Inflammatory macrophage treated with lipopolysaccharide for 1 hour (primary cell): ENCODE measurements at places on chromosomes 16 and 17.

DNA sequence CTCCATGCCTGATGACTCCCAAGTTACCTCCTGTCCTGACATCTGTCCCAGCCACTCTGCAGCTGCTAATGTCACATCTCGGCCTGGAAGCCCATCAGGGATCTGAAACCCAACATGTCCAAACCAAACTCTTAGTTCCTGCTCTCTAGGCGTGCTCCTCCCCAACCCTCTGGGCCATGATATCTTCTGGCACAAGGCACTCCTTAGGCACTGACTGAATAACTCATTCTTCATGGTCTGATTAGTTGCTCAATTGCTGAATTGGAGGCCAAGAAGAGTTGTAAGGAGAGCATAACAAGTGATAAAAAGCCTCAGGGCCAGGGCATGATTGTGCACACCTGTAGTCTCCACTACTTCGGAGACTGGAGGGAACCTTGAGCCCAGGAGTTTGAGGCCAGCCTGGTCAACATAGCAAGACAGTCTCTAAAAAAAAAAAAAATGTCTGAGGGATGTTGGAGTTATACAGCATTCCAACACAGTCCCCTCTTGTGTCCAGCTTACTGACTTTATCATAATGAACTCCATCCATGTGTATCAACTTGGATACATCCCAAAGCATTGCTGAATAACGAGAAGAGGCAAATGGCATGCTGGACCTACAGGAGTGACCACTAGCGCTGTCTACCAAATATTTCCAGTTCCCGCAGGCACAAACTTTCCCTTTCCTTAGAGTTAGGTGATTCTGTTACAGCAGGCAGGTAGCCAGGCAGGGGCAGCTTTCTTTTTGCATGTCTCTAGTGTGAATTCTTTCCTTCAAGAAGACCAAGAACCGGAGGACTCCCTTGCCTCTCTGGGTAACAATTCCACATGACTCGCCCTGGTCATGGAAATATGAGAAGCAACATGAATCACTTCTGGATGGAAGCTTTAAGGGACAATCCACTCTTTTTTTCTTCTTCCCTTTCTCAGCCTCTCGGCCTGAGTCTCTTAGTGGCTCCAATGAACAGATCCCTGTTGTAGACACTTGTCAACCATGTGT, 18.1 kb upstream of the SHCBP1 start:
- no peak for DNase-seq

DNA sequence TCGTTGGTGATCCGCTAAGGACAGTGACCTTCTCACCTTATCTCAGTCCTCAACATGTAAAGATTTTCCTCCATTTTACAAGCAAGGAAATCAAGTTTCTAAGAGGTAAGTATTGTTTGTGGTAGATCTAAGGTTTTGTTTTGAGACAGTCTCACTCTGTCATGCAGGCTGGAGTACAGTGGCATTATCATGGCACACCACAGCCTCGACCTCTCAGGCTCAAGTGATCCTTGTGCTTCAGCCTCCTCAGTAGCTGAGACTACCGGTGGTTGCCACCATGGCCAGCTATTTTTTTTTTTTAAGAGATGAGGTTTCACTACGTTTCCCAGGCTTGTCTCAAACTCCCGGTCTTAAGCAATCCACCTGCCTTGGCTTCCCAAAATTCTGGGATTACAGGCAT, 34.9 kb downstream of the PRKCA start:
- DNase-seq, result no peak

GRCh38 chr17:43549496-43549895, 3.4 kb upstream of the ETV4 start:
- no peak for DNase-seq

- DNase-seq, result no peak
These were observed 9.6 kb upstream of the ZFHX3 start for GRCh38 chr16:73057291-73058210.

DNA sequence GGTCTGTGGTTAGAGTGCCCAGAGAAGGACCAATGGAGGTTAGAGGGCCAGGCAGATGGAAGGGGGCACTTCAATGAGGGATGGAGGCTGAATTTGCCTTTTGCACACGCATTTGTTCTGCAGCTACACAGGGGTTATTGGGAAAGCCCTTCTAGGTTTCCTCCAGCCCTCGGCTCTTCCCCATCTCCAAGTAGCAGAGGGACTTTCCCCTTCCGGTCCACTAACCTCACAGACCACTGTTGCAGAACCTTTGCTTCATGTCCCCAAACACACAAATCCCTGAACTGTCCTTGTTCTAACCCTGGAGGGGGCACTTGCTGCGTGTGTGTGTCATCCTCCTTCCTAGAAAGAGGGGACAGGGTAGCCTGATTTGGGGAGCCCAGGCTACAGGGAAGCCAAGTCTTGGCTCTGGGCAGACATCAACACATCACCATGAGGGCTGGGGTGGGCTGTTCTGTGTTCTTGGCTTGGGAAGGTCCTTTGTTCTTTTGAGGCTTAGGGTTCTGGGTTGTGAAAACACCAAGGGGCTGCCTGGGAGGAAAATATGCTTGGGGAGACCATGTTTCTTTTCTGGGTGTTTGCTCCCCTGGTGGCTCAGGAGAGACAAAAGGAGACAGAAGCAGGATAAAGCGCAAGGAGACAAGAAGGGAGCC, 7.3 kb upstream of the NR1D1 start:
- DNase-seq, result peak; percentile 60

GRCh38 chr17:52025236-52025635, 133.3 kb downstream of the CA10 start:
- no peak for DNase-seq

DNA sequence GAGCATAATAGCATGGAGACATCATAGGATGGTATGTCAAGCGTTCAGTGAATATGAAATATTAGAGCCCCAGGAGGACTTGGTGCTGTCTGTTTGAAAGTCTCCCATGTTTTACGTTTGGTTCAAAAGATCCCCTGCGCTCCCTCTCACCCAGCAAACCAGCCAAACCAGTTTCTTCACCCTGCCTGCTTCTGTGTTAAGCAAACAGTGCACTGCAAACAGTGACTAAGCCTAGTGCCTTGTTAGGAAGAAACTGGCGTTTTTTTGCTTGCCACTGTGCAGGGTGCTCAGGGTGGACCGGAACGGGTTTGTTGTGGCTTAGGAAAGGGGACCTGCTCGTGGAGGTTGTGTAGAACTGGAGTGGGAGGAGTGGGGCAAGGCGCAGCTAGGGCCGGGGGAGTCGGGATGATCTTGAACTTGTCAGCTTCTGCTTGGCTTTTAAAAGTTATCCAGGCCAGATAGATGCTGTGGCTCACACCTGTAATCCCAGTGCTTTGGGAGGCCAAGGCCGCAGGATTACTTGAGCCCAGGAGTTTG, 7.7 kb downstream of the CDH1 start:
- no peak for DNase-seq

GRCh38 chr16:88264641-88265285, 118.0 kb upstream of the ZNF469 start:
- peak; percentile 95 for DNase-seq

GRCh38 chr17:57114085-57114673, 29.1 kb downstream of the AKAP1 start:
- peak; percentile 69 for DNase-seq

- DNase-seq, result peak; percentile 63
These were observed 184.9 kb downstream of the SEC14L1 start for GRCh38 chr17:77325577-77326075.

DNA sequence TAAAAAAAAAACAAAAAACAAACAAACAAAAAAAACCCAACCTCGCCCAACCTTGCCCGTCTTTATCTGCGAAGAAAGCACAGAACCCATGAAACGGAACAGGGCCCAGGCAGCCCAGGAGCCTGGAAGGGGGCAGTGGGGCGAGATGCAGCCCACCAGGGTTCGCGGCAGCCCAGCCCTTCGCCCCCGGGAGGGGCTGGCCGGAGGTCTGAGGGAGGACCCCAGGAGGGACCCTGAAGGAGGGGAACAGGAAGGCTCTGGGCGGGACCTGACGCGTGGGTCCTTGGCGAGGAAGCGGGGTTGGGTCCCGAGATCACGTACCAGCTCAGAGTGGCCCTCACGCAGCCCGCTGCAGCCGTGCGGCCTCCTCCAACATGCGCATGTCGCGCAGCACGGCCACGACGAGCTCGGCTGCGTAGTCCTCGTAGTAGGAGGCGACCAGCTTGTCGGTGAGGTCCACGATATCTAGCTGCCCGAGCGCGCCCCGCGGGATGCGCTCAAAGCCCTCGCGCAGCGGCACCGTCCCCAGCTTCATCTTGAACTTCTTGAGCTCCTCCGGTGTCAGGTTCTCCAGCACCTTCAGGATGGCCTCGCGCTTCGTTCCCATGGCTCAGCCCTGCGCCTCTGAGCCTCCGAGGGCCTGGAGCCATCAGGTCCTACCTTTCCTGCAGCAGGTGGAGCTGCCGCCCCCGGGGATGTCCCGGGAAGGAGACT, at the start of gene PYDC1:
Gene PYDC1, minus strand, starts transcription at position 714 of the 714 bp plus-strand sequence. Its CDS starts 107 bp downstream, at position 607.
- DNase-seq, result no peak

DNA sequence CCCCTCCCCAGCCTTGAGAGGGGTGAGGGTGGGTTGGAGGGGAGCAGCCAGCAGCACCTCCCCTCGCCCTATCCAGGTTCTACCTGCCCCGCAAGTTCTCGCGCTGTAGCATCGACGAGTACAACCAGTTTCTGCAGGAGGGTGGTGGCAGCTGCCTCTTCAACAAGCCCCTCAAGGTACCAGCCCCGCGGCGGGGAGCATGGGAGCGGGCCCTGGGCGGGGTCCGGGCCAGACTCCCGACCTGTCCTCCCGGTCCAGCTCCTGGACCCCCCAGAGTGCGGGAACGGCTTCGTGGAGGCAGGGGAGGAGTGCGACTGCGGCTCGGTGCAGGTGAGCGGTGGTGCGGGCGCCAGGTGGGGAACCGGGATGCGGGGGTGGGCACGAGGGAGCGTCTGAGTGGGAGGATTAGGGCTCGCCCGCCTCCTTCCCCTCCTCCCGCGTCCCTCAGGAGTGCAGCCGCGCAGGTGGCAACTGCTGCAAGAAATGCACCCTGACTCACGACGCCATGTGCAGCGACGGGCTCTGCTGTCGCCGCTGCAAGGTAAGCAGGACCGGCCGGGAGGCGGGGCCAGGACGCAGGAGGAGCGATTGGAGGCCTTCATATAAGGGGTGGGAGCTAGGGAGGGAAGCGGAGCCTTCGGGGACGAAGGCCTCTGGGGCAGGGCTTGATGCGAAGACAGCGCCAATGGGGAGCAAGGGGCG, 16.5 kb downstream of the ADAM11 start:
- peak; percentile 95 for DNase-seq

DNA sequence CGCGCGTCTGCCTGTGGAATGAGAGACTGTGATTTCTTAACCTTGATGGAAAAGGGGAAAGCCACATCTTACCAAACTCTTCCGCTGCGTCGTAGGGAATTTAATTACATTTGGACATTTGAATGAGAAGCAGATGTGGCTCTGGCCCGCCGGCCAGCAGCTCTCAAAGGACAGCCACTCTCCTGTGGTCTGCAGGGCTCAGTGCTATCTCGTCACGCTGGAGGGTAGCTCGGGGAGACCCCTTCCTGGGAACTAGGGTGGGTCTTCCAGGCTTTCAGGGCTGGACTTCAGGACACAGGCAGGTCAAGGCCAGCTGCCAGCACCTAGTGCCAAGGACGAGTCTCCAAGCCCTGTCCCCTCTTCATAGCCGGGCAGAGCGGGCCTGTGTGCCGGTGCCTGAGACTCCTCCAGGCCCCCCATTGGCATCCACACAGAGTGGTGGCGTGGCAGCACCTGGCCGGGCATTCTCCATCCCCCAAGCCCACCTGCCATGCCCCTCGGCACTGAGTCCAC, 15.9 kb upstream of the TBX2 start:
- no peak for DNase-seq

DNA sequence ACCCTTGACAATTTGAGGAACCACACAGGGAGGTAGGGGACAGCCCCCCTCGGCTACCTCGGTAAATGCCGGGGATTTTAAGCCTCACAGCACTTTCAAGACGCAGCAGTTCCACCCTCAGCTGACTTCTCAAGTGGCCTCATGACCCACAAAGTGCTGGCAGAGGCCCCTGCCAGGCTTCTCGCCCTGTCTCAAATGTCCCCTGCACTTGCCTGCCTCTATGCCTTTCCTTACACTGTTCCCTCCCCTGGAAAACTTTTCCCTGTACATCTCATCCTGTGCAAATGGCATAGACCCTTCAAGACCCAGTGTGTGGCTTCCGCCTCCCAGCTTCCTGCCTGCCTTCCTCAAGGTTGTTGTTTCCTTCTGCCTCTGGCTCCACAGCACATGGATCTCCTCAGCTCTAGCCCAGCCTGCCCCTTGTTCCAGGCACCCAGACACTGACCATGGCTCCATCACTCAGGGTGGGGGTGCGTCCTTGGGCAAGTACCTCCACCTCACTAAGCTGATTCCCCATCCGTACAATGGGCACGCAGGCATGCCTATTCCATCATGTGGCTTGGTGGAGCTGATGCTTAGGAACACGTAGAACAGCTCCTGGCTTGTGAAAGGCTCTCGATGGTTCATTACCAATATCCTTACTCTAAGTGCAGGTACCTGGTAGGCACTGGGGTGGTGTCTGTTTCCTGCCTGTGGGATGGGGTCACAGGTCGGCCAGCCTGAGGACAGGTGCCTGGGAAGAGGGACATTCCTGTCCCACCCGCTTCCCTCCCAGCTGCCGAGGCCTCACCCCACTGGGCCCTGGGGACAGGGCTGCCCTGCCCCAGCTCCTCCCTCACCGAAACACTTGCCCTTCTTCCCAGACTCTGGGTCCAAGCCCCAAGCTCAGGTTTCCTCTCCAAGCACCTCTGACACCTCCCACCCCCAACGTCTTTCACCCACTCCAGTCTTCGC, 24.0 kb downstream of the MMP15 start:
- DNase-seq, result no peak

DNA sequence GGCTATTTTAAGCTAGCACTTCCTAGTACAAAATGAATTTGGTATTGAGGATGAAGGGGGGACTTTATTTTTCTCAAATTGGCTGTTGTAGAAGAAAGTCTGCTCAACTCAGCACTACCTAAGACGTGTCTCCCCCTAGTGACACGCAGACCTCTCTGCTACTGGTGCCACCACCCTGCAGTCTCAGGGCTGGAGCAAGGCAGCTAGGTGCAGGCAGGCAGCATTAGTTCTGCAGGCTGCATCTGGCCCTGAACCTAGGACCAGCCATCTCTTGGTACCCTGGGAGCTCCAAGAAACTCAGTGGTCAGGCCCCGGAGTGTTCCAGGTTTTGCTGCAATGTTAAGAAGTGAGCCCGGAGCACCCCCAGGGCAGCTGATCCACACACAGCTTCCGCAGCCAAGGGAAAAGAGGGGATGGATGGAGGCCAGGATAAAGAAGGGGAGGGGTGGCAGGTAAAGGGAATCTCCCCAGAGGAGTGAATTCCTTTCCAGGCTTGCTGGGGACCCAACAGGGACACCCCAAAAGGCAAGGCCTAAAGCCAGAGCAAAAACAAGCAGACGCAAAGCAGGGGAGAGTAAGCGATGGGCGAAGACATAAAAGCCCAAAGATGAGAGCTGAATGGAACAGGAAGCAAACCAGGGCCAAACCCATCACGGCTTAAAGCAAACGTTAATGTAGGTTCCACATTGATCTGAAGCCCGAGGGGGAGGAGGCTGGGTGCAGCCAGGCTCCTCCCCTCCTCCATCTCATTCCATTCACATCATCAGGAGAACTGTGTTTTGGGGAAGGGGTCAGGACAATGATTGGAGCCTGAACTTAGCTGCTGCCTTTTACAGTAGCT, 200.5 kb downstream of the ZFHX3 start:
- DNase-seq, result no peak
